ENCODE measurements at places on chromosomes 1 and 21.

GRCh38 chr1:159065106-159065505, 11.5 kb downstream of the AIM2 start:
- no peak for DNase-seq

- DNase-seq = no peak
These were observed 75.7 kb upstream of the KIF26B start for GRCh38 chr1:245079021-245079609.

- DNase-seq = no peak
These were observed 1.3 kb upstream of the PCBP3 start for GRCh38 chr21:45642122-45642813.

GRCh38 chr1:27469334-27469733, 20.6 kb downstream of the WASF2 start:
- DNase-seq = no peak

- DNase-seq = no peak
These were observed 154.0 kb downstream of the PSMG1 start for GRCh38 chr21:39029086-39029755.

DNA sequence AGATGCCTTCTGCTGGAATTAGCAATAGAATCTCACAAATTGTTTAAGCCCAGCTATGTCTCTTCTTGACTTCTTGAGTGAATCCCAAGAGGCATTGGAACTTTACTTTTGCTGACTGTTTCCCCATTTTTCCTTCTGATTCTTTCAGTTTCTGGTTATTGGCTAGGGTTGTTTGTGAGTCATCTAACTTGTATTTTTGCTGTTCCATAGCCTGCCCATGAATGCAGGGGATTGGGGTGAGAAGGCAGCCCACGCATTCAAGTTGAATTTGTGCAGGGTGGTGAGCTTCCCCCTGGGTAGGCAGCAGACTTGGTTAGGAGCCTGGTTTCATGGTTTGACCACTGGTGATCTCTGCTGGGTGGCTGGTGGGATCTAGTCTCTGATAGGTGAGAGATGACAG, 10.4 kb upstream of the KLF17 start:
- DNase-seq = no peak

DNA sequence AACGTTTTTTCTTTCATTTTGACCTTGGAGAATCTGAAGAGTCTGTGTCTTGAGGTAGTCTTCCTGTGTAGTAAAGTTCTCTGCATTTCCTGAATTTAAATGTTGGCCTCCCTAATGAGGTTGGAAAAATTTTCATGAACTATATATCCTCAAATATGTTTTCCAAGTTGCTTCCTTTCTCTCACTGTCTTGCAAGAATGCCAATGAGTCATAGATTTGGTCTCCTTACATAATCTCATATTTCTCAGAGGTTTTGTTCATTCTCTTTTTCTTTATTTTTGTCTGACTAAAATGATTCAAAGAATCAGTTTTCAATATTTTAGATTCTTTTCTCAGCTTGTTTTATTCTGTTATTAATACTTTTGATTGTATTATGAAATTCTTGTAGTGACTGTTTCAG, 87.6 kb downstream of the DRAM2 start:
- DNase-seq = no peak

DNA sequence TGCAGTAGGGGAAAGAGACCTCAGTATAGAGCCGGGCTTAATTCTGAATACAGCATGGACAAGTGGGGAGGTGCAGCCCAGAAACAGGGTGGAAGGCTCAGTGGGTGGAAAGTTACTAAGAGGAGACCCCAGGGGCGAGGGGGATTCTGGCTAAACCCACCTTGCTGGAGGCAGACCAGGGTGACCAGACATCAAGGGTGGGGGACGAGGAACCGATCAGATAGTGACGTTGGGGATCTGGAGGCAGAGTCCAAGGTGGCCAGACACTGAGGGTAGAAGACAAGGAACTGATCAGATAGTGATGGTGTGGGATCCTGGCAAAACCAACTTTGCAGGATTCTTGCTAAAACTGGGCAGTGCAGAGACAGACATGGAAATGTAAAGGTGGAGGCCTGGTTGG, 36.8 kb downstream of the B3GALT5 start:
- DNase-seq = no peak

DNA sequence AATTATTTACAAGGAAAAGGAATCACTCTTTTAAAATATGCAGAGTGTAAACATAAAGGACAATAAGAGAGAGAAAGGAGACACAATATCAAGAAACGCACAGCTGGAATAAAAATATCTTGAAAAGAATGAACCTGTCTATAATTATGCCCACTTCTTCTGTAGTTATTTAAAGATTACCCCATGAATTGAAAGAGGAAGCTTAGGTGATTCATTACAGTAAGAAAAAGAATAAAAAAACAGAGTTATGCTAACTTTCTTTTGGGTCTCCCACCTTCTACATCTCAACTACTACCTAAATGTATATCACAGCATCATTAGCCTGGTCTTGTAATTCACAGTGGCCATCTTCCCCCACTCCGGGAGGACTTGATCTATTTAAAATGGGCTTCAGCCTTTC, 182.1 kb downstream of the MRPL39 start:
- DNase-seq = no peak

- DNase-seq = no peak
These were observed 65.7 kb downstream of the NVL start for GRCh38 chr1:224264321-224264720.

- no peak for DNase-seq
These were observed 15.6 kb downstream of the SFPQ start for GRCh38 chr1:35177237-35177786.

DNA sequence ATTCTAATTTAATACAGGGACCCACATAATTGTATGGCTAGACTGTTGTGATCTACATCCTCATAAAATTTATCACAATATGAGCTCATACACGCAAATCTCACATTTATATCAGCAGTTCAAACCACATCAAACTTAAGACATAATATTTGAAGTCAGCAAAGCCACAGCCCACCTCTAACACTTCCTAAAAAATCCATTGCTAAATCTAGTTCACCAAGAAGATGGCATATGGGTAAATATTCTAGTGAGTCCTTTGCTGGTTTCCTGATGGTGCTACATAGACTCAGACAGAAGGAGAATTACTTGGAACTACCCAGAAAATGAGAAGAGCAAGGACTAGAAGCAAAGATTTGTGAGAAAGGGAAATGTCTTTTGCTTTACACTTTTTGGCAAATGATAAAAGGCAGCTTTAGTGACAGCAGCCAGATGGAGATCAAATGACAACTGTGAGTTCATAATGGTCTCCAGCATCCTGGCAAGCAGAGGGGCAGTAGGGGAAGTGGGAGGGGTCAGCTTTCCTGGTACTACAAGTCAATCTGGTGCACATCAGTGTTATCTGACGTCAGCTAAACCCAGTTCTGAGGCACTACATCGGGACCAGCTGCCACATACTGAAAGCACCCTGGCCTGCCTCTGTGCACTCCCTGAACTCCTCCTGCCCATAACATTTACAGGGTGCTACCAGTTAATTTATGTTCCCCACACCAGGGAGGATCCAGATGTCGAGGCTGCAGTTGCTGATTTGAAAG, 10.6 kb upstream of the GADD45A start:
- DNase-seq = no peak

GRCh38 chr1:213050745-213051126, 305 bp upstream of the RPS6KC1 start:
- DNase-seq = no peak

GRCh38 chr1:76281306-76281705, 206.8 kb downstream of the ST6GALNAC3 start:
- DNase-seq = no peak

- no peak for DNase-seq
These were observed 325.8 kb downstream of the PTBP2 start for GRCh38 chr1:97047421-97047793.

- no peak for DNase-seq
These were observed 39.3 kb upstream of the NTPCR start for GRCh38 chr1:232911027-232911599.

DNA sequence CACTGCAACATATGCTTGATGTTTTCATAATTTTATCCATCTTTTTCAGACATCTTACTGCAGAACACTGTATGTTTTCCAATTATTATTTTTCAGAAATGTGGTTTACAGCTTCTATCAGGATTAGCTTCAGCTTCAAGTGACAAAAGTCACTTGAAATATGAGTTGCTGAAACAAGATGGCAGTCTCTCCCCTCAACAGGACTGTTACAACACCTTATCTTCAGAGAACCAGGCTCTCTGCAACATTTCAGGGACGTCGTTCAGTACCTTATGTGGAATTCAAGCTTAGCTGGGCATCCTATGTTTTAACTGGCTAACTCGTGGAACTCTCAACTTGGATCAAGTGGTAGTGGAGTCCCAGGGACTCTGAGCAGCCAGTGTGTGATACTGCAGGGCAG, 2.0 kb upstream of the UBE2G2 start:
- no peak for DNase-seq

- no peak for DNase-seq
These were observed 17.4 kb downstream of the LDLRAP1 start for GRCh38 chr1:25560788-25561187.

GRCh38 chr1:45685308-45686014, 872 bp downstream of the GPBP1L1 start:
- DNase-seq = no peak

- DNase-seq = no peak
These were observed 112.6 kb downstream of the ADAMTS1 start for GRCh38 chr21:26732432-26733221.

- DNase-seq = no peak
These were observed 187.5 kb downstream of the PDE4B start for GRCh38 chr1:65980237-65980636.

GRCh38 chr21:40813918-40814317, 33.0 kb downstream of the DSCAM start:
- no peak for DNase-seq

Data from epithelial cell of prostate (primary cell).